ENCODE measurements at places on chromosomes 12 and 14. TPM values are rescaled to one million over a fixed set of nuclear protein-coding genes. Genes with fewer than 3 reads are reported as not detected.

Gene PTPN6
- total RNA-seq = 4.4 TPM

DNA sequence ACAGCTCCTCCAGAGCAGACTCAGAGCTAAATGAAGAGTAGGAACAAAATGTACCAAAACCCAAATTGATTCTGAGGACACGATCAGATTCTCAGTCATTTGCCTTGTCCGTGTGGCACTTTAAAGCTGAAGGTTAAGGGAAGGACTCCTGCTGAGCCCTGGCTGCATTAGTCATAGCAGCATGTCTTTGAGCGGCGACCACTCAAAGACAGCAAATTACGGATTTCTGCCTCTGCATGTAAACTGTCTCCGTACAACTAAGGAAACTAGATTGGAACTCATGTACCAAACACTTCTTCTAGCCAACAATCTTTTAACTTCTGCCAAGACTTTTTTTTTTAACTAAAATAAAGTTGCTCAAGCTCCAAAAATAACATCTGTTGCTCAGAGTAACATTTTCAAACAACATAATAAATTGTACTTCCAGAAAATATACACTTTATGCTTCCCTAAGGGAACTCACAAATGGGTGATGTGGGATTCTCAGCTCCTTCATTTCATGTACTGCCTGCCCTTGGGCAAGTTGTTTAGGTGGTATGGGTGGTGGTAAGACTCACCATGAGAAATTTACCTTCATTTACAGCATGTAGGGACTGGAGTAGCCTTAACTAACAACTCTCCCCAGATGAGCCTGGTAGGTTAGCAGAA lies 56.1 kb downstream of the RERG start:
- no peak for DNase-seq

GRCh38 chr14:100332797-100333196 lies 9.7 kb downstream of the SLC25A47 start:
- DNase-seq = no peak

DNA sequence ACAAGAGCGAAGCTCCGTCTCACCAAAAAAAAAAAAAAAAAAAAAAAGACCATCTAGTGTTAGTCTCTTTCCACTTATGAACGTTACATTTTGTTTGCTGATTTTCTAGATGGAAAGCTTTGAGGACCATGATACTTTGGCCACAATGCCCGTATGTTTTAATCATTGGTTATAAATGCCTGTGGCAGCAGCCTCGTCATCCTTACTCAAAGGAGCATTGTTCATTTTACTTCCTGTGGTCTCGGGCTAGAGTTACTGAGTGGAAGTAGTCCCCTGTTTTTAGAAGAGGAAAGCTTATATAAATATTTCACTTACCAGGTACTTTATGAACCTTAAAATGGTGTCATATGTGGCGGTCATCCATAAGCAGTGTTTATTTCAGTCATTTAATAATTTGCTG lies 359.9 kb downstream of the AEBP2 start:
- DNase-seq = no peak

DNA sequence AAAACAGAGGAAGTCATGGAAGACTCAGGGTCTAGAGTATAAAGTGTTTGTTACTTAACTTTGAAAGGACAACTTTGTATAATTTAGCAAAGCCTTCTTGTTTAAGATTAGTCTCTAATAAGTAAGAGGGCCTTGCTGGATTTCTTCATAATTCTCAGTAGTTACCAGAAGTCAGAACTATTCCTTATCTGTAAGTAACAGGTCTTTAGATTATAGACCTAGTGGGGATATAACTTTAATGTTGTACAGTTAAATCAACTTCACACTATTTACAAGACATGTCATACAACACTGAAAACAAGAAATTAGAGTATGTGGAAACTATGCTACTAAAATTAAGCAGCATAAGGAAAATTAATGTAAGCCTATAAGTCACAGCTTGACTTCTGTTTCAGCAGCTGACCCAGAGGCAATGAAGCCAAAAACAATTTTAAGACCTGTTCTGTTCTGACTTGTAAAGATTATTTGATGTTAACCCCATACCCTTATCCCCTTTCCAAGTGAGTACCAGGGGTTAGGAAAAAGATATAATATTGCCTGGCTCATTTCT lies 398.3 kb downstream of the RAD51B start:
- DNase-seq = no peak

DNA sequence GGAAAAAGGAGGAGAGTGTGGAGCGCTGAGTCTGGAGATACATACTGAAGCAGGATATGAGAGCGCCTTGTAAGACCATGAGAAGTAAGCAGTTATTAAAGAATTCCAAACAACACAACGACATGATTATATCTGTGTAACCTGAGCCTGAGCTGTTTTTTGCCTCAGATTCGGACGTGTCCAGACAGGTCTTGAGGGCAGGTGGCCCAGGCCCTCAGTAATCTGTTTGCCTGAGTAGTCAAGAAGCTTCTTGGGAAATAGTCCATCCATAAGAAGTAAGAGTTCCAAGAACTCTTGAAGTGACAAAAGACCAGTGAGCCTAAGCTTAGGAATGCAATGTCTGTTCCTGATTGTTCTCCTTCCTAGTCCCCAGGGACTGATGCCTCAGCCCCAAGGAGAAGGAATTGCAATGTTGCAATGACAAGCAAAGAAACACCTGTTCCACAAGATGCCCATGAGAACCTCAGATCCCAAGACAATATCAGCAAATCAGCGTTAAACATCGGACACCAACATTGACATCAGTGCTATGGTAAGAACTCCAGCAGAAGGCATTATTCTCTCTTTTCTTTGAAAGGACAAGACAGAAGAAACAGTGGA lies 34.7 kb upstream of the ADAMTS20 start:
- DNase-seq = no peak

GRCh38 chr14:55107766-55108554 lies 21.1 kb upstream of the LGALS3 start:
- no peak for DNase-seq

DNA sequence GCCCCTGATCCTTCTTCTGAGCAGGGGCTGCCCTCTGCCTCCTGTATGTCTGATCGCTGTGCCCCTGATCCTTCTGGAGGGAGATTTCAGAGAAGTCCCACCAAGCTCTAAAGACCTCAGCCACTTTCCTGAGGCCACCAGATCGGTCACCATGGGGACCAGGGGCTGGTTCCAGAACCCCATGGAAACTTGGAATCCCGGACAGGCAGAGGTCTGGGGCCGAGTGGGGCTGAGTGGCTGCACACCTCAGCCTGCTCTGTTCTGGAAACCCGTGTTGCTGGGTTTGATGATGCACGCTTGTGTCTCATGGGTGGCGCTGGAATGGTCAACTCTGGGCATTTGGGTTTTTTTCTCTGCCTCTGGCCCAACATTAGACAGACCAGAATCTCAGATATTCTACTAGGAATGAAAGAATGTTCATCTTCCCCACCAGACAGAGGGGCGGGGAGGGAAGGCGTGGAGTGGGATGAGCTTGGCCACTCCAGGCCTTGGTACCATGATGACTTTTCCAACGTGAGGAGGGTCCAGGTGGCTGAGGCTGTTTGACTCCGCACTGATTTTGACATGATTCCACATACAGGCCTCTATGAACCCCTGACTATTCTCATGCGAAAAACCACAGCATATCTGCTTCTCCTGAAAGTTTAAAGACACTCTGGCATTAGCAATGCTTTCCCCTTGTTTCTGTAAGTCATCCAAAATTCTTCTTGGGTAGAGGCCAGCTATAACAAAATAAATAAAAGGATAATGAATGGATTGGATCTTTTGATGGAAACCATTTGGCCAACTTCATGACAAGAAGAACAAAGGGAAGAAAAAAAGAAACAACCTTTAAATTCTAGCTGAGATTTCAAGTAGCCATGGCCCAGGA lies 114.5 kb downstream of the ADGRD1 start:
- DNase-seq = no peak

DNA sequence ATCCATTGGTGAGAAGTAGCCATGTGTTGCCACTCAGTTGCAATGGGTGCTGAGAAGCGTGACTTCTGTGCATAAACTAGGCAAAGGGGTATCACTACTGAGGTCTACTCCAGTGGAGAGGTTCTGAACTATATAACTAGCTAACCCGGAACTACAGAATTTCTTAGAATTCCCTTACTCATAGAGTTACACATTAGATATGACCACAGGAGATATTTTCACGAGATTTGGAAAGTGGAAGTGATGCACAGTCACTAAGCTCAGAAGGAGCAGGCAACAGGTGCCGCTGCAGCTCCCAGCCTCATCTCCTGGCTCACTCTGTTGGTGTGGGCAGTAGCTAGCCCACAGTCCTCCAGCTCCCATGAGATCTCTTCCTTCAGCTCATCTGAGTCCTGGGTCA lies 136.6 kb downstream of the SSPN start:
- no peak for DNase-seq

GRCh38 chr14:61154641-61155040 lies 126.5 kb downstream of the TMEM30B start:
- DNase-seq = no peak

Gene ABCC9
- total RNA-seq = not detected

Gene ZFHX2
- total RNA-seq = 0.90 TPM

GRCh38 chr12:11967376-11968047 lies 103.2 kb upstream of the BCL2L14 start:
- DNase-seq = no peak

DNA sequence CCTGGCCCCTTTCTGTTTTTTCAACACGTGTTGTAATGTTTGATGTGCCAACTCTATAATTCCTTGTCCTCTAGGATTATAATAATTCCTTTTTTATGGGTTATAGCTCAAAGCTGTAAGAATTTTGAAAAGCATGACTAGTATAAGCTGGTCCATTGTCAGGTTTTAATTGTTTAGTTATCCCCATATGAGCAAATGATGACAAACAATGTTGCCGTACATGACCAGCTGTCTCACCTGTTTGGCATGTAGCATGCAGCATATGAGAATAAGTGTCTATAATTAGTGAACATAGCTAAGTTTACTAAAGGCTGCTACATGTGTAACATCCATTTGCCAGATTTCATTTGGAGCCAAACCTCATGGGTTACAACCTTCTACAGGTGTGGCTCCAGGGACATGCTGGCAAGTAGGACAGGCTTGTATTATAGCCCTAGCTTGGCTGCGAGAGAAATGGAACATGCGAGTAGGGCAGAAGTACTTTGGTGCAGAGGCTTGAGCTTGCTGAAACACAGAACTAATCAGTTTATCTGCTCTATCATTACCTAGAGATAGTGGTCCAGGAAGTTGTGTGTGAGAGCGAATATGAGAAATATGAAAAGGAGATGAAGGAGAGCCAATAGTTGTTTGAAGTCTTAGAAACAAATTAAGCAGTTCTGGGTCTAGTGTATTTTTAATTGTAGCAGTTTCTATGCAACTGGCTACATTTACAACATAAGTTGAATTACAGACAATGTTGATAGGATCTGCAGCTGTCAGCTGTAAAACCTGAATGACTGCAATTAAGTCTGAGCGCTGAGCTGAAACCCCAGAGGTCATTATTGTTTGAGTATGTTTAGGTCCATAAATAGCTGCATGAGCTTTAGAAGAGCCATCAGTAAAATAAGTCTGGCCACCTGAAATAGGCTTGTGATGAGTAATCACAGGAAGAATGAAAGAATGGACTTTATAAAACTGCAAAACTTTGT lies 22.6 kb upstream of the MAPKAPK5 start:
- no peak for DNase-seq

DNA sequence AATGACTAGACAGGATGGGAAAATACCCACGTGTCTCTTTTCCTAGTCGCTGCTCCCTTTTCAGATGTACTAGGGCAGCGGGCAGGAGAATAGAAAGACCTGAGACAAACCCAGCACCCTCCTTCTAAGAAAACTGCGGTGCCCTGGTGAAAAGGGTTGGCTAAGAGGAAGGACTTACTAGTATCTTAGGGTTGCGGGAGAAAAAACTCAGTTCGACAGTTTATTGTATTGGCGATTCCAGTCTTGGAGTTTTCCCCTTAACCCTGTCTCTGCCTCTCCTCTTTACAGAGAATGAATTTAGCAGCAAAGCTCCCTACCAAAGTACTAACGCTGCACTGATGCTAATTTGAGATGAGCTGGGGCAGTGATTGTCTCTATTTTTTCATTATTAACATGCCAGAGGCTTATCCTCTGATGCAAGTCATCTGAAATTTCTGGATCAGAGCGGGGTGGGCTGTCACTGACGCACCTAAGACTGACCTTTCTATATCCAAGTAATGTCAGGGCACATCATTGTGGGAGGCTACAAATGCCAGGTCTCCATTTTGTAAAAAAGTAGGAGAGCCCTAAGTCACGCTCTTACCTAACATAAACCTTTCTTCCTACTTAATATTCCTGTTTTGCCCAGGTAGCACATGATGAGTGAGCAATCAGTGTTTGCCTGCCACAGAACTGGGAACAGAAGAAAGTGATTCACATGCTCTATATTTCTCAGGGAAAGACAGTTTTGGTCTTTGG lies 916 bp upstream of the PAWR start:
- DNase-seq = no peak

Gene KCNA5
- total RNA-seq = 0.19 TPM

Gene SNAPC1
- total RNA-seq = 27.8 TPM

Gene TMTC1
- 16.1 TPM for total RNA-seq

DNA sequence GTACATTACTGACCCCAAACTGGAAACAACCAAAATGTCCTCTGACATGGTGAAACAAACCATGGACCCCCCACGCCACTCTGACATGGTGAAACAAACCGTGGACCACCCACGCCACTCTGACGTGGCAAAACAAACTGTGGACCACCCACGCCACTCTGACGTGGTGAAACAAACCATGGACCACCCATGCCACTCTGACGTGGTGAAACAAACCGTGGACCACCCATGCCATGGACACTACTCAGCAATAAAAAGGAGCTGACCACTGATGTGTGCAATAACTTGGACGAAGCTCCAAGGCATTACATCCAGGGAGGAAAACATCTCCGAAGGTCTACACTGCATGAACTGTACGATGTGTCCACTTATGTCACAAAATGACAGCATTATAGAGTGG lies 3.1 kb upstream of the GOLGA3 start:
- no peak for DNase-seq

All from neural progenitor cell (in vitro differentiated cells).